CD4-positive, alpha-beta memory T cell (primary cell): ENCODE measurements at places on chromosomes 7 and 10. TPM values are rescaled to one million over a fixed set of nuclear protein-coding genes. Genes with fewer than 3 reads are reported as not detected.

Gene GIMAP2
- total RNA-seq: 238 TPM

DNA sequence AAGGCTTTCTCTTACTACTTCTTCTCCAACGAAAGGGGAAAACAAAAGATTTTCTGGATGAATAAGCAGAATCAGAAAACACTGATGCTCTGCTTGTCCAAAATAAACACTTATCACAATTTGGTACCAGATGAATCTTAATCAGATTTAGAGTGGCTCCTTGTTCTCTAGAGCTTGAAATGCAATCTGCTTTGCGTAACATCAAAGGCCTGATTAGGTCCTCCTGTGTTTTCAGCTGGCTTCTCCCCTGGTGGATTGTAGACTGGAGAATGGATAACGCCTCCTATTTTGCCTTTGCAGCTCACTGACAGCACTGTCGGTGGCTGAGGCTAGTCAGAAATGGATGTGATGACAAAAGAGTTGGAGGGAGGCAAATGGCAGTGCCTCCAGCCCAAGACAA, 91.2 kb downstream of the FAM13C start:
- H3K4me3 ChIP-seq: no peak overlapping the region
- DNase-seq: no peak
- no peaks in the 10 kb centered on the region for H3K27me3 ChIP-seq
- H3K36me3 ChIP-seq: no peaks in the 10 kb centered on the region
- H3K4me1 ChIP-seq: no peaks in the 10 kb centered on the region

GRCh38 chr7:142338633-142339501, 81.0 kb upstream of the PRSS58 start:
- H3K36me3 ChIP-seq: no peaks in the 10 kb centered on the region
- no peaks in the 10 kb centered on the region for H3K27me3 ChIP-seq
- DNase-seq: no peak
- H3K4me3 ChIP-seq: no peak overlapping the region
- H3K27ac ChIP-seq: no peak overlapping the region
- H3K4me1 ChIP-seq: no peaks in the 10 kb centered on the region

Gene EN2
- not detected for total RNA-seq

Gene UMAD1
- 25.1 TPM for total RNA-seq
